ENCODE measurements at places on chromosomes 2 and 18.

DNA sequence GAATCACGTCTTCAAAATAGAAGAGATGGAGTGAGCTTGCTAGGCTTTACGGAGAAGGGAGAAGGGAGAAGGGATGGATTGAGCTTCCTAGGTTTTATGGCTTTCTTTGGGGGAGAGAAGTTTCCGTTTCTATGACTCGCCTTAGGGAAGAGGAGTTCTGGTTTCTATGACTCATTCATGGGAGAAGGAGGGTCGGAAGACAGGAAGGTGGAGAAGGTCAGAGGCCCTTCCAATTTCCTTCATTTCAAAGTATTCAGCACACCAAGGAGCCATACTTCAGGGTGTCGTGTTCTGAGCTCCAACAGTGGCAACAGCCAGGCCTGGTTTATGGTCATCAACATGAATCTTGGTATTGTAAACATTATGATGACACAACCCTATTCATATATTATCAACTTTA, 284.7 kb upstream of the VWC2L start:
- DNase-seq, result no peak

DNA sequence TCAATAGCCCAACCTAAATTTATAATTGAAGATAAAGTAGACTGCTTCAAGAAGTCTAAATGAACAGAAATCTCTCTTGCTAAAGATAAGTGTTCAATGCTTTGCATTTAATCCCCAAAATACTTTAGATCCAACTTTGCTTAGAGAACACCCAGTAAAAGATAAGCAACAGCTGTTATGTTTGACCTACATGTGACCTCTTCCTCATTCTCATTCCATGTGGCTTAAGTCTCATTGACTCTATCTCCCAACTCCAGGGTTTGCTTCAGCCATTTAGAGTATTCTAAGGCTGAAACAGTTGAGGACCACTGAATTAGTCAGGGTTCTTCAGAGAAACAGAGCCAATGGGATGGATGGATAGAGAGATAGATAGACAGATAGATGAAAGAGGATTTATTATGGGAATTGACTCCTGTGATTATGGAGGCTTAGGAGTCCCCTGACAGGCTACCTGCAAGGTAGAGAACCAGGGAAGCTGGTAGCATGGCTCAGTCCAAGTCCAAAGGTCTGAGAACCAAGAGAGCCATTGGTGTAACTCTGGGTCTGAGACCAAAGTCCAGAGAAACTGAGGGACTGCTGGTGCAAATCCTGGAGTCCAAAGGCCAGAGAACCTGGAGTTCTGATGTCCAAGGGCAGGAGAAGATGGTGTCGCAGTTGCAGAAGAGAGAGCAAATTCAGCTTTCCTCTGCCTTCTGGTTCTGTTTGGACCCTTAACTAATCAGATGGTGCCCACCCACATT, 32.1 kb downstream of the CRYGD start:
- DNase-seq, result no peak

GRCh38 chr2:66495788-66496640, 61.1 kb downstream of the MEIS1 start:
- peak; percentile 55 for DNase-seq

DNA sequence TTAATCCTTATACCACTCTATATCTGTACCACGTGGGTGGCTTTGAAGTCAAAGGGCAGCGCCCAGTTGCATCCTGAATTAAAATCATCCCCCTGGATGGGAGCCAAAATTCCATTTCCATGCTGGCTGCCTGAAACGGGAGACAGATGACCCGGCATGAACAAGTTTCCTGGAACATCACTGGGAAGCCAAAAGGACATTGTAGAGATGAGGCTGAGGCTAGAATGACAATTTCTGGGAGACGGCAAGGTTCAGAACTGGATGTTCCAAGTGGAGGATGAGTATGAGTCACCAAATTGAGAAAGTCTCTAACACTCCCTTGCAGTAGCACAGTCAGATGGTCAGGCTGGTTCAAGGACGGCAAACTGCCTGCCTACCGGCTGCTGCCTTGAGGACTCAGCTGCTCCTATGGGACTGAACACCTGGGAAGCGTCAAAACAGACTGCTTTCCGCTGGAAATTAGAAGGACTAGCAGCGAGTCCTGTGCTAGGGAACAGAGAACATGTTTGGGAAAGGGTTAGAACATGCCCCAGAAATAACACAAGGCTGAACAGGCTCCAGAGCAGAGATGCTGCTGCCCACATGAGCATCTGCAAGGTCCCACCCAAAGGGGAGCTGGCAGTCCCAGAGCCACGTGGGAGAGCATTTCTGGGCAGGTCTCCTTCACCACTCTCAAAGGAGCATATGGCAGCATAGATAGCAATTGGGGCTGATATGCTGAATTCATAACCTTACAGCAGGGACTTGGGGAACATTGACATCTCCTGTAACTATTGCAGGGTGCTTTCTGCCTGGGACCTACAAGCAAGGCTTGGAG, 32.0 kb downstream of the YPEL5 start:
- DNase-seq, result no peak

DNA sequence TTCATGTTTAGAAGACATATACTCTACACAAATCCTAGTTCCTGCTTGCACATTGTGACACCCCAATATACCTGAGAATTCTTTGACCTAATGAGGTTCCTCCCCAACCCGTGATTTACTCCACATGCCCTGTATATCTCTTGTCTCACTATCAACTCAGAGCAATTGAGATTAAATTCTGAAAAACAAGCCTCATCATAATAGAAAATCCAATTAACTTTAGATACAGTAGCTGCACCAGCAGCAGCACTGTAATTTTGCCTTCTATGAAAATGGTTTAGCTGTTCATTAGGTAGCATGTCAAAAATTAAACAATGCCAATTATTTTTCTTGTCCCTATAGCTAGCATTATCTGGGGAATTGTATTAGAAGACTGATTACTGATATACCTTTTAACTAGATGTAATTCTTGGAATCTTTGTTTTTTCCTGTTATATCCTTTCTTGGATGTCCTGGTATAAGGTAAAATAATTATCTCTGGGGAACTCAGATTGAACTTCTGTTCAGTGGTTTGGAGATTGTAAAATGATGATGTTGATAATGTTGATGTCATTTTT, 218.9 kb upstream of the TANK start:
- DNase-seq, result no peak

DNA sequence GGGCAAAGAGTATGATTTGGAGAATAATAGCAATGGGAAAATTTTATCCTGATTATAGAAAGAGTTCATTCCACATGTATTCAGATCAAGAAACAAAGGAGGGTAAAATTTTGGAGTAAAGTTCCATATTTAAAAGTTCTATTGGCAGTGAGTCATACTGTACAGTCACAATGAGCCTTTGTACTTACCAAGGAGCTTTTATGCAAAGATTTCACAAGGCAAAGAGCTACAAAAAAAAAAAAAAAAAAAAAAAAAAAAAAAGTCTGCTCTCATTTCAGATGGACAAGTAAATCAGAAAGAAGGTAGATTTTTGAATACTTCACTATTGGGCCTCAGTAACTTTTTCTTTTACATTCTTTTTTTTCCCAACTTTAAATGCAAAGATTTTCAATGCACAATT, 1802.2 kb upstream of the PIK3C3 start:
- DNase-seq, result no peak

- DNase-seq, result no peak
Measured at GRCh38 chr18:74444104-74444503, 13.0 kb downstream of the DIPK1C start.

DNA sequence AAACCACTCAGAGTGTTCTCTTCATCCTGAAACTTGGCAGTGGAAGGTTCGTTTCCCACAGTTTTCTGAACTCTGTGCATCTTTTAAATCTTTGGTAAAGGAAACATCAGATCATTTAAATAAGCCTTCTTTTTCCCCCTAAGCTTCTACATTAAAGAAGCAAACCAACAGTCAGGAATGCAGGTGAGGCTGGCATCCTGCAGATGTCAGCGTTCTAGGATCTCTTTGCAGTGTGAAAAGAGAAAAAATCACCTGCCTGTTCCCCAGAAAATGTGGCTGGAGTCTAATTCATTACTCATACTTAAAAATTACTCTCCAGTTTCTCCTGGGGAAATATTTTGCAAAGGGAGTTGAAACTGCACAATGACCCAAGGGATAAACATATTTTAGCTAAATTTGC, 64.5 kb upstream of the ZCCHC2 start:
- no peak for DNase-seq

GRCh38 chr2:191508738-191509137, 169.2 kb upstream of the NABP1 start:
- no peak for DNase-seq

DNA sequence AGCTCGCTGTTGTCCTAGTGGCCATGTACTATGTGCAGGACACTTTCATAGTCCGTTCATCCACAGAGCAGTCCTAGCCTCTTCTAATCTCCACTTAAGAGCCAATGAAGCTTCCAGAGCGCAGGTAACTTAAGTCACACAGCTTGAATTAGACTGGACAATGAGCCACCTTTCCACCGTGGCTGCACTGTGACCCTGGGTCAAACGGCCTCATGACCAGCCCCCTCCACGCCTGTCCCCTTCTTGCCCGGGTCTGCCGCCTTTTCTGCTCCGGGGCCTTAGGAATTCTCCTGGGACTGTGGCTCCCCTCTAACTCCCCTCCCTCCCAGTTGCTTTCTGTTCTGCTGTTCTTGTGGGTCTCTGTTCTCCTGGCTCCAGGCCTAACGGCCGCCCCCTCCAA, 8.4 kb upstream of the PRKCE start:
- no peak for DNase-seq

Measured in kidney epithelial cell (primary cell).